Upper lobe of left lung (tissue), 6 donors: ENCODE measurements at places on chromosomes 1 and 21. TPM values are rescaled to one million over a fixed set of nuclear protein-coding genes. Genes with fewer than 3 reads are reported as not detected.

The LIPI gene
- total RNA-seq: not detected

The KIF26B gene
- 2.2 TPM for total RNA-seq

DNA sequence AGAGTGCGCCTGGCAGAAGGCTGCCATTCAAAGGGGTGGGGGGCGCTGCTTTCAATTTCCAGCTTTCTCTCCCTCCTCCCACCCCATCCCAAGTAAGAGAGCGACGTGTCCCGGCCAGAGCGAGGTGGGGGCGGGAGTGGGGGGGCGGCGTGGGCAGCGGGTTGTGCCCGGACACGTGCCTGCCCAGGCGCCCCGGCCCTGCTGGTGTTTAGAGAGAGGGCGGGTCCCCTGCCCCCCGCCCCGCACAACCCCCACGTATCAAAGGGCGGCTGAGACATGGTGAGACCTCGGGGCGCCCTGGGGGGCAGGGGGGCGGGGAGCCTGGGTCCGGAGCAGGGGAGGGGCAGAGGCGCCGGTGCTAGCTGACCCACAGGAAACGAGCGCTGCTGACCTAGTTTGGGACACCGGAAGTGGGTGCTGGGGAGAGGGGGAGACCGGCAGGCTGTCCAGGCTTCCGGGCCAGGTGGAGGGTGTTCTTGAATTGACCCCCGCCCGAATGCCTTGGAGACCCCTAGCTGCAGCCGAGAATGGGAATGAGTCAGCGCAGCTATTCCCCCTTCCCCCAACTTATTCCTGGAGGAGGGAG is 1.3 kb downstream of the ZBTB7B start:
- H3K4me1 ChIP-seq: peaks cover 71% of the 10 kb centered on the region
- H3K27me3 ChIP-seq: no peaks in the 10 kb centered on the region
- no peaks in the 10 kb centered on the region for H3K36me3 ChIP-seq
- peak overlapping the region; percentile 94 for H3K4me3 ChIP-seq

- H3K4me1 ChIP-seq: no peaks in the 10 kb centered on the region
- H3K36me3 ChIP-seq: no peaks in the 10 kb centered on the region
- H3K4me3 ChIP-seq: no peak overlapping the region
- H3K27me3 ChIP-seq: no peaks in the 10 kb centered on the region
- DNase-seq: no peak
- H3K27ac ChIP-seq: no peak overlapping the region
These were observed 660 bp upstream of the RD3 start for GRCh38 chr1:211492511-211493132.

The NBPF6 gene
- total RNA-seq: not detected

DNA sequence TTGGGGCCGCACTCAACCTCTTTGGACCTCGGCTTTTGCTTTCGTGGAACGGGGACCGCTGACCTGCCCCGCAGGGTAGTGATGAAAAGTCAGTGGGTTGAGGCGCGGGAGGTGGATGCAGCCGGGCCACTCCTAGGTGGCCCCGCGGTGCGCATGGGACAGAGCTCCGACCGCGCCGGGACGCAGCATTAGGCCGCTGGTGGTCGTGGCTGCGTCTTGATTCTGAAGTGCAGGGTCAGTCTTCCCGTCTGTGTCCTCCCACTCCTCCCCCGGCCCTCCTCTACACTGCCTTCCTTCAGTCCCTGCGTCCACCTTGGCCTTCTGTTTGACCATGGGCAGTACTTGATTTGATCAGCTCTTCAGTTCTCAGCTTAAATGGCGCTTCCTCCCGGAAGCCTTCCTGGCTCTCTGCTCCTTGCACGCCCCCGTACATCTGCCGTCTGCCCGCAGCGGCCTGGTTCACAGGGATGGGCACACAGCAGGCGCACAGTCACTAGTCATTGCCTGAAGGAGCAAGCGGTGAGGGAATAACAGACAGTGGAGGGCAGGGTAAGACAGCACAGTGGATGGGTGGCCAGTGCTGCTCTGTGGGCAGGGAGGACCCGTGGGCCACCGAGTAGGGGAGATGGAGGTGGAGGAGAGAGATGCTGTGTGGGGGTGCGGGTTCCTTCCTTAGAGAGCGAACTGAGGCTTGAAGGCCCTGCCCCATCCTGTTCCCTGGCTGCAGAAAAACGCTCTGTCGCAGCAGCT is 633 bp downstream of the THEMIS2 start:
- no peak for DNase-seq
- no peaks in the 10 kb centered on the region for H3K36me3 ChIP-seq
- peaks cover 40% of the 10 kb centered on the region for H3K4me1 ChIP-seq
- peak overlapping the region; percentile 68 for H3K4me3 ChIP-seq

DNA sequence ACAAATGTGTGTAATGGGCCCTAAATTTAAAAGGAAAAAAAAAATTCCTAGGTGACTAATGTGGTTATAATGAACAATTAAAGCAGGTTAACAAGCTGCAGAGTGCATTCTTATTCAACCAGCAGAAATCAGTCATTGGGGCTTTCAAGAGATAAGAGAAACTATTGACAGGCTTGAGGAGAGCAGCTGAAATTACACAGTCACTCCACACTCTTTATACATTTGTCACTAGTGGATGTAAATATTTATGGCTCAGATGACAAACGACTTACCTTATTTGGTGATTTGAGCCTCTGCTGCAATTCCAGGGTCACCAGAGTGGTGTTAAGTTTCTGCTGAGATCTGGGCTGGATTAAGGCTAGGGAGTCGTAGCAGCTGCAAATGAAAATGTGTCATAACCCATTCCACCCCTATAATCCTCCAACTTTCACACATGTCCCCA is 896.3 kb downstream of the TTLL7 start:
- DNase-seq: no peak
- no peak overlapping the region for H3K4me3 ChIP-seq
- H3K36me3 ChIP-seq: no peaks in the 10 kb centered on the region
- H3K4me1 ChIP-seq: no peaks in the 10 kb centered on the region
- no peak overlapping the region for H3K27ac ChIP-seq

DNA sequence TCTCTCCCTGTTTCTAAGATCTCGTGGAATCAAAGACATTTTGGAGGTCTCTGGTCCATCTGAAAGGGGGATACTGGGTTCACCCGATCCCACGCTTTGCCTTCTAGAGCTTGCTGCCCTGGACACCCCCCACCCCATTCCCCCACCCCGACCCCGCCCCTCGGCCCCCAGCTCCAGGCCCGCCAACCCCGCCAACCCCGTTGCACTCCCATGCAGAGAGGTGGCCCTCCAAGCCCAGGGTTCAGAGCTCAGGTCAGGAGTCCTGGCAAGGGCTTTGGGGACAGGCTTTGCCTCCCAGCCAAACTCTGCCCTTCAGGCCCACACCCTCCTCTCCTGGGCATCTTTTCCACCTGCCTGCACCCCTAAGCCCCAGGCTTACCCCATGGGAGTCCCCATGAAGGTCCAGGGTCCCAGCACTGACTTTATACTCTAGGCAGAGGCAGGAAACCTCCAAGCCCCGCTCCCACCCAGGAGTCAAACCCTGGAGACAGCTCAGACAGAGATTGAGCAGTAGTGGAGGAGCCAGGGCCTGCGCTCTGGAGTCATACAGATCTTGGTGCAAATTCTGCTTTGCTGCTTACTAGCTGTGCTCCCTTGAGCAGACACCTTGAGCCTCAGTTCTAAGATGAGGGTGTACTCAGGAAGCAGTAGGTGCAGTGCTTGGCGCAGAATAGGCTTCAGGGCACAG is 155.9 kb downstream of the FOXD2 start:
- H3K36me3 ChIP-seq: no peaks in the 10 kb centered on the region
- no peak overlapping the region for H3K27ac ChIP-seq
- H3K4me1 ChIP-seq: peaks cover 7% of the 10 kb centered on the region

- H3K27ac ChIP-seq: no peak overlapping the region
- H3K4me3 ChIP-seq: no peak overlapping the region
- H3K27me3 ChIP-seq: no peaks in the 10 kb centered on the region
- DNase-seq: no peak
These were observed 58.9 kb downstream of the C1orf198 start for GRCh38 chr1:230809256-230809990.

DNA sequence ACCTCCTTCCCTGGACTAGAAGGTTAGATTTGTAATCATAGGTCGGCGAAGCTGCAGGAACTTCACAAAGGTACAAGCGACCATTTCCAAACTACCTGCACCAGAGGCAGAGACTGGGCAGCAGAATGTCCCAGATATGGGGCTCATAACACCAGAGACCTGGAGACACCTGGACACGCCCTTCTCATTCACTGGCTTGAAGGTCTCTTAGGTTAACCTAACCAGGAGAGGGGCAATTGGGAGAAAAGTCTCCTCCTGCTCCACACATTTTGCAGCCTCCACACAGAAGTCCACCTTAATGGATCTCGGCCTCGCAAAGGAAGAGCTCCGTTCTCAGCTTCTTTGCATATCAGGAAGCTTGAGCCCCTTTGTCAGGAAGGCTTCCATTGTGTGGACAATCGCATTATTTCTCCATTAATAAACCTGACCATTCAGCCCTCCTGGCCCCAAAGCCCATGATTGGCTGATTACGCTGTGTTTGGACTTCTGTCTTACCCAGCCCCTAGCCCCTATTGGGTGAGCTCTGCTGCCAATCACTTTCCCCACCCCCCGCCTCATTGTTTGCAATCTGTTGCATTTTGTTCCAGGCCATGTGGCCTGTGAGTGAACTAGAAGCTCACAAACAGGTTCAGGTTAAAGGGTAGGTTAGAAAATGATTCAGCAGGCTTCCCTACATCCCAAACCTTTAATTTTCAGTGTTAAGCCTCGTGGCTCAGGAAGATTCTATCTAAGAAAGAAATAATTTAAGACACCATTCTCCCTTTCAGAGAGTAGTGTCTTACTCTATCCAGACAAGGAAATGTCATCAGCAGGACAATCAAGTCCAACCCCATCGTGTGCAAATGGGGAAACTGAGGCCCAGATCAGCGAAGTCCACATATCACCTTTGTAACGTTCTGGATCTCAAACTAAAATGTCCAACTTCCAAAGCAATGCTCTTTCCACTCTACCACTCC is 2.8 kb downstream of the MYCL start:
- H3K27me3 ChIP-seq: peaks cover 22% of the 10 kb centered on the region
- no peak overlapping the region for H3K27ac ChIP-seq
- no peaks in the 10 kb centered on the region for H3K36me3 ChIP-seq
- no peak overlapping the region for H3K4me3 ChIP-seq
- H3K4me1 ChIP-seq: peaks cover 18% of the 10 kb centered on the region
- no peak for DNase-seq

The IL12RB2 gene
- total RNA-seq: not detected

- DNase-seq: no peak
- H3K4me3 ChIP-seq: no peak overlapping the region
- no peaks in the 10 kb centered on the region for H3K36me3 ChIP-seq
- peaks cover 6% of the 10 kb centered on the region for H3K4me1 ChIP-seq
These were observed 42.1 kb upstream of the MPZL1 start for GRCh38 chr1:167679714-167680113.

DNA sequence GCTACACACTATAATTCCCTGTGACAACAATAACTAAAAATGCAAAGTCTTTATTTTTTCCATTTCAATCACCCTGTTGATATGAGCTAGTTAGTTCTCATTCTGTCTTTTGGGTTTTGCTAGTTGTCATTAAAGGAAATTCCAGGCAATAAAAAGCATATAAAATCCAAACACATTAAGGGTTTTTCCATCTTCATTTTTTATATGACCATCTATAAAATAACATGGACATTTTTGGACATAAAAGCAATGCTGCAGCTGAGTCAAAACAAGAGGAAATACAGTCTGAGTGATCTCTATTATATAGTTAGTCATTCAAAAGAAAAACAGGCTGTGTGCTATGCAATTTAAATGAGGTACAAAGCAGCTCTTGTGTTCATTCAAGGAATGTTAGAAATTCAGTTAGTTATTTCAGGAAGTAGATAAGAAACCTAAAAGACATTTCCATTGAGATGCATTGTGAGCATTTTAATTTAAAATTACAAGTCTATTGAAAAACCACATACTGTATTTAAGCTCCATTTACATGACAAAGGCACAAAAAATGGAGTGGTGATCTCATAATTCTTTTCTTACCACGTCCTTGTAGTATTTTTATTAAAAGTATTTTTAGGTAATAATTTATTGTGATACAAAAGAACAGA is 67.3 kb upstream of the BCL10 start:
- peak overlapping the region; percentile 21 for H3K27ac ChIP-seq
- H3K4me3 ChIP-seq: no peak overlapping the region
- H3K4me1 ChIP-seq: no peaks in the 10 kb centered on the region
- H3K27me3 ChIP-seq: no peaks in the 10 kb centered on the region
